Neural crest cell (in vitro differentiated cells): ENCODE measurements at places on chromosomes 6 and 20. TPM values are rescaled to one million over a fixed set of nuclear protein-coding genes. Genes with fewer than 3 reads are reported as not detected.

Gene UBE2V1
- total RNA-seq: 147 and 177 TPM in 2 replicates

Gene ZSCAN23
- 11.8 and 12.5 TPM in 2 replicates for total RNA-seq

Gene MTO1
- total RNA-seq: 26.5 and 27.5 TPM in 2 replicates

Gene CST5
- total RNA-seq: not detected in 2 replicates

Gene UBE2C
- total RNA-seq: 202 and 212 TPM in 2 replicates

Gene ULBP2
- total RNA-seq: 0.23 and 0.30 TPM in 2 replicates

Gene RTF2
- 70.7 and 75.3 TPM in 2 replicates for total RNA-seq

Gene NNAT
- total RNA-seq: 113 and 119 TPM in 2 replicates

Gene TMEM244
- not detected in 2 replicates for total RNA-seq

Gene CCN5
- total RNA-seq: not detected in 2 replicates

Gene KCNK5
- total RNA-seq: 30.4 and 32.7 TPM in 2 replicates

Gene SMOC2
- 0.14 and 0.23 TPM in 2 replicates for total RNA-seq

Gene NKX2-4
- not detected in 2 replicates for total RNA-seq

Gene GABRR2
- total RNA-seq: 0.34 and 0.51 TPM in 2 replicates

Gene SOBP
- total RNA-seq: 23.0 and 24.0 TPM in 2 replicates

Gene CALHM4
- not detected in 2 replicates for total RNA-seq

Gene TSHZ2
- 6.4 and 8.5 TPM in 2 replicates for total RNA-seq

Gene TMEM170B
- total RNA-seq: 19.3 and 20.3 TPM in 2 replicates

Gene AKAP12
- 46.1 and 46.6 TPM in 2 replicates for total RNA-seq

Gene CYP21A2
- 0.23 TPM in 2 replicates for total RNA-seq

Gene HLA-DQA2
- not detected in 2 replicates for total RNA-seq

Gene TMC2
- total RNA-seq: not detected in 2 replicates

Gene FAM217A
- total RNA-seq: not detected in 2 replicates

Gene AIF1
- not detected in 2 replicates for total RNA-seq

Gene LHFPL5
- total RNA-seq: not detected in 2 replicates

Gene CDSN
- total RNA-seq: not detected in 2 replicates

Gene CCR6
- not detected in 2 replicates for total RNA-seq
